ENCODE measurements at places on chromosomes 3 and 15.

DNA sequence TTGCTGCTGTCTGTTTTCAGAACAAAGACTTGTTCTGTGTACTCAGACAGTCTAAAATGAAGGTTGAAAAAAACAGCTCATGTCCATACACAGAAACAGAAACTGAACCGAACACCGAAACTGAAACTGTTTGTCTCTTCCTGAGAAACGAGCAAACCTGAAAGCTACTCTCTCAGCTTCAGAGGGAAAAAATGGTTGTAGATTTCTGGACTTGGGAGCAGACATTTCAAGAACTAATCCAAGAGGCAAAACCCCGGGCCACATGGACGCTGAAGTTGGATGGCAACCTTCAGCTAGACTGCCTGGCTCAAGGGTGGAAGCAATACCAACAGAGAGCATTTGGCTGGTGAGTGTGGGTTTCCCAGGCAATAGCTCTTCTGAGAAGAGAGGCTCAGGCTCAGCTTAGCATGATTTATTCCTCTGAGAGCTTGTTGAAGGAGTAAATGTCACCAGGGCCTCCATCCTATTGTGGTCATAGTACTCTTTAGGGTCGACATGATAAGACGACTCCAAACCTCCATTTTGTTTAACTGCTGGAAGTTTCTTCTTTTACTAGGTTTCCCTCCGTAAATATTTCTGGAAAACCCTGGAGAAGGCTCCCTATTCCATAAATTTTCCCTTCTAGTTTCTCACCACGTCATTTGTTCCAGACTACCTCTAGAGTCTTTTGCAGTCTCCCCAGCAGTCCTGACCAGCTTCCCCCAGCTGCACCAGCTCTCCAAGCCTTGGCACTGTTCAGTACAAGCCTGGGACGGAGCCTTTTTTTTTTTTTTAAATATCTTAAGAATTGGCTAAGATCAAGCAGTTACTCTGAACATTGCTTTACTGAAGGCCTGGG is at the start of gene RTP4:
Gene RTP4 (plus strand): TSS at position 135 of the 838 bp plus-strand sequence. CDS start 57 bp downstream, at position 192.
- DNase-seq = peak; percentile 81

- DNase-seq = no peak
These were observed 113.5 kb downstream of the RAB11A start for GRCh38 chr15:65982627-65983322.

DNA sequence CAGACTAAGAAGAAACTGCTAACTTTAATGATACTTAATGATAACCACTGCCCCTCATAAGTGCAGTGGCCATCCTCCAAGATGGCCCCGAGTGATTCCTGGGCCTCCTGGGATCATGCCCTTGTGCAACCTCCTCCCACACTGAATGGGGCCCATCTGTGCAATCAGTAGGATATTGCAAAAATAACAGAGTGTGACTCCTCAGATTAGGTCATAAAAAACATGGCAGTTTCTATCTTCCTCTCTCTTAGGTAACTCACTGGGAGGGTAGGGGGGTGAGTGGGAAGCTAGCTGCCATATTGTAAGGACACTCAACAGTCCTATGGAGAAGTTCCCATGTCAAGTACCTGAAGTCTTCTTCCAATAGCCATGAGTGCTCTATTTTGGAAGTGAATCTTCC is 173.0 kb downstream of the SHQ1 start:
- DNase-seq = peak; percentile 40

- DNase-seq = no peak
These were observed 189.2 kb downstream of the CADM2 start for GRCh38 chr3:85148036-85148435.

GRCh38 chr15:39580485-39581241 is at the start of gene THBS1:
TSS of gene THBS1 (plus strand) at chr15:39581079. CDS start at chr15:39581858, 779 bp downstream.
- DNase-seq = peak; percentile 70

- DNase-seq = no peak
These were observed 131.4 kb downstream of the EPHA3 start for GRCh38 chr3:89238846-89239245.

DNA sequence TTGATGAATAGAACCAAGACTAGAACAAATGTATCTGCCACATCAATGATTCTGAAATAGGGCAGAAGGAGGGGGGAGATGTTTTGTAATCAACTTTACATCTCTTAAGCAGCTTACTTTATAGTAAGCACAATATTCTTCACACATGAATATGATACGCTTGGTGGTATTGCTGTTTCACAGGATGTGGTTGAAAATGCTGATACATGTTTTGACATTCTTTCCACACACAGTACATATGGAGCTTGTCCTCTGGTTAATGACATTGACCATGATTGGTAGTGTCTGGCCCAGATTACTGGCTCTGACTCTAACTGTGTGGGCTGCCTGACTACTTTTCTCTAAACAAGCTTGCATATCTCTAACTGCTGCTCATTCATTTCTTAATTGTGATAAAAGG is 168.9 kb downstream of the KLHL25 start:
- DNase-seq = no peak

- peak; percentile 76 for DNase-seq
These were observed 39.7 kb upstream of the PYGO1 start for GRCh38 chr15:55627730-55628368.

- no peak for DNase-seq
These were observed 12.3 kb upstream of the CHCHD6 start for GRCh38 chr3:126691765-126692164.

- DNase-seq = no peak
These were observed 66.9 kb downstream of the KLF13 start for GRCh38 chr15:31393444-31394091.

- peak; percentile 93 for DNase-seq
These were observed 169.9 kb downstream of the XXYLT1 start for GRCh38 chr3:195101001-195101583.

DNA sequence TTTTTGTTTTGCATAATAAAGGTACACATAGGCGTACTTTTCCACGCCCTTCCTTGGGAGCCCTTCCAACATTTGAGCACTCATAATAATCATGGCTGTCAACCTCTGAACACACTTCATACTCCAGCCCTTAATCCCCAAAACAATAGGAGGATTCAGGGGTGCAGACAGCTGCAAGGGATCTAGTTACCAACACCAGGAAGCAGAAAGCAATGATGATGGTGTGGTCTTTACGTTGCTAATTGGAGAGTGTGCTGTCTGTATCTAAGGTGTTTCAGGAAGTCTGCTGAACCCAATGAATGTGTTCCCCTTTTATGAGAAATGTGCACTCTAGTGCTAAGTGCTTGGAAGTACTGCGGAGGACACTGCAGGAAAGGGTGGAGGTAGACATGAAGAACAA is 60.3 kb upstream of the PDZRN3 start:
- no peak for DNase-seq

DNA sequence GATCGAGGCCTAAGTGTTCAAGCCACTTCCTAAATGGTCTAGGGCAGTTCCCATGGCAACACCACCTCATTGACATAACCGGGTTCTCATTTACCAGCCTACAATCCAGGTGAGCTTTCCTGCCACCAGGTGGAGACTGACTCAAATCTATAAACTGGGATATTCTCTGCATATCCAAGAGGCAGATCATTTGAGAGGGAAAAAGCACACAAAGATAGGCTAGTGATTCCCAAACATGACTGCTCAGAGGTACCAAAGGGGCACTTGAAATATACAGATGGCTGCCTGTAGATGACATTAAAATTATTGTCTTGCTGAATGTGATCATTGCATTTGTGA is 141.3 kb upstream of the PROK2 start:
- no peak for DNase-seq

GRCh38 chr15:96625256-96625655 is 294.8 kb downstream of the NR2F2 start:
- DNase-seq = no peak

- DNase-seq = no peak
These were observed 202.9 kb upstream of the UBE3A start for GRCh38 chr15:25641762-25642161.

- peak; percentile 25 for DNase-seq
These were observed 163.0 kb upstream of the TMCO5A start for GRCh38 chr15:37771465-37771864.

- peak; percentile 18 for DNase-seq
These were observed 3.1 kb upstream of the CAMKV start for GRCh38 chr3:49872801-49873281.

DNA sequence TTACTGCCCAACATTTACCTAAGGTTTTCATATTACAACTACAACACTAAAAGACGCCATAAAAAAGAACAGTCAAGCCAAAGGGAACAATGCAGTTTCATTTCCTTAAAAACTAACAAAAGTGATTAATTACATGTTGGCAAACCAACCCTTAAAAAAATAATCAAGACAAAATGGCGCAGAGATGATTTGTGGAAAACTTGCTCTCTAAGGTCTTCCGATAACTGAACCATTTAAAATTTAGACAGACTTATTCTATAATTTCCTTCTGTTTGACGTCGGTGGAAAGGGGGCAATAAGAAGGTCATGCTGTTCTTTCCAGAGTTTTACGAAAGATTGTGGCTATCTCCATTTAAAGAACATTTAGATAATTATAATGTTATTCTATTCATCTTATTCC is 87.6 kb downstream of the RYK start:
- DNase-seq = no peak

DNA sequence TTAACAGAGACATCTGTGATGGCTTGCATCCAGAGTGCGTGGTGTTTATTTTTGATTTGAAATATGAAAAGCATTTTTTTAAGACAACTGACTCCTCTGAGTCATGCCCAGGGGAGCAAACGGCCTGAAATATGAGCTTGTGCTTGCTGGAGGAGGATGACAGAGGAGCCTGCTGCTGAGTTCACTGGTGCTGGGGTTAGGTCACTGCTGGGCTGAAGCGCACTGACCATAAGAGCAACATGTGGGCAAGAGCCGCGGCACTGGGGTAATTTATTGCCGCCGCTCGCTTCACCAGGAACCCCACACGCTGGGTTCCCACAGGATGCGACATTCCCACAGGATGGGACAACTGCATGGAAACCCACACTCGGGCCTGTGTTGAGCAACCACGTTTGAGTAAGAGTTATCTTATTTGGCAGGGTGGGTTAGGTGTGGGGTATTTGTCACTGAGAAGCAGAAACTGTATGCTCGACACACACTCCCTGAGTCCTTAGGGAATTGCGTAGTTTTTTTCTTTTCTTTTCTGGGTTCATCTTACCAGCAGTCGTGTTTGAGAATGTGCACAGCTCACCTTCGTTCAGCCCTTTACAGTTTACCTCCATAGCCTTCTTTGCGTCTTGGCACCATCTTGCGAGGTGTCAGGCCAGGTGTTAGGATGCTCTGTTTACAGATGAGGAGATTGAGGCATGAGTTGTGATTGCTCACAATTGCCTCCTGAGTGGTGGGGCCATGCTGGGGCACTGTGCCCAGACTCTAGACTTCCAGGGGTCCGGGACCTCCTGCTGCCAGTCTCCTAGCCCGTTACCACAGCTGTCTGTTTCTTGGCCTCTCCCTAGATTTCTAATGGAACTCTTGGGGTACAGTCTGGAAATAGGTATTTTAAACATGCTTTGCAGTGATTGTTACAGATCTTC is 60.4 kb downstream of the SMAD3 start:
- DNase-seq = peak; percentile 89

GRCh38 chr3:179796421-179796820 is 143.6 kb downstream of the USP13 start:
- no peak for DNase-seq

DNA sequence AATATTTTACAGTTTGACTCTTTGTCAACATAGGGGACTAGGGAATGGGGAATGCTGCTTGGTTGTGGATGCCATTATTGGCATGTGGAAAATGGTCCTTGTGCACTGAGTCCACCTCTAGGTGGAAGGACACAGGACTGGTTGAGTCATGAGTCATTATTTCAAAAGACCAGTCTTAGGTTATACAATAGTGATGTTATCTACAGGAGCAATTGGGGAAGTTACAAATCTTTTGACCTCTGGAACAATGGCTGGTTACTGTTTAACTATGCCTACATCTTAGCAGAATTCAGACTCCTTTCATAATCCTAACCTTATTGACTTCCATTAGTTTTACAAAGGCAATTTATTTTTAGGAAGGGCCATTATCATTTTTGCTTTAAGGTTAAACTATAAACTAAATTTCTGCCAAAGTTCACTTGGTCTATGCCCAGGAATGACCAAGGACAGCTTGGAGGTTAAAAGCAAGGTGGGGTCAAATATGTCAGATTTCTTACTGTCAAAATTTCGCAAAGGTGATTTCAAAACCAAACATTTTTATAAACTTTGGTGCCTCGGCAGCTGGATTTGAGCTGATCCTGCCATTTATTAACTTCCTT is 11.8 kb upstream of the CCR8 start:
- DNase-seq = peak; percentile 69

GRCh38 chr3:151630035-151630434 is 103.7 kb upstream of the AADACL2 start:
- no peak for DNase-seq

DNA sequence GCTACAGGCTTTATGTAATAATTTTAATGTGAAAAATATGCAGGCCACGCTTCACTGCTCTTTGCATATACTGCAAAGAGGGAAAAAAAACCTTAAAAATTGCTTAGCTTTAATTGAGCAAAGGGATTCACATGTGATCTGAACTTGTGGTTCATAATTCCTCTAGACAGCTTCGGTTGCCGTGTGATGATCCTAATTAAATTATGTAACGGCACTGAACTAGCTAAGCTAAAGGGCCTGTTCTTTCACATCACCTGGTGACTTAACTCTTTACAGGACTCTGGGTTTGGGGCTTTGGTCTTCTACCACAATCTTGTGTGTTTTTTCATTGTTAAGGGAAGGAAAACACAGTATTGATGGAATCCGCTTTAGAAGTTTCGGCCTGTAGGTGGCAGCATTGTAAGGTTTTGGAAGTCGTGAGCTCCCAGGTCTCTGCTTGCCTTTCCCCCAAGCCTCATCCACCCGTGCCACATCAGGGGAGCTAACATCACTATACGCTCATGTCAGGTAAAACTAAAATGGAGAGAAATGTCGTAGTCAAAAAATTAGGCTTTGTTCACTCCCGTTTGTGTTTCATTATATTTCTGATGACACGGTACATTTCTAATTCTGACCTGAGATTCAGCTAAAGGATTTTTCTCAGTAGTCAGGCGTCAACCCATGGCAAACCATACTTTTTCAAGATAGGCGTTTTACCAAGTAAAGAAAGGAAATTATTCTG is 205.6 kb upstream of the DPH6 start:
- peak; percentile 81 for DNase-seq

DNA sequence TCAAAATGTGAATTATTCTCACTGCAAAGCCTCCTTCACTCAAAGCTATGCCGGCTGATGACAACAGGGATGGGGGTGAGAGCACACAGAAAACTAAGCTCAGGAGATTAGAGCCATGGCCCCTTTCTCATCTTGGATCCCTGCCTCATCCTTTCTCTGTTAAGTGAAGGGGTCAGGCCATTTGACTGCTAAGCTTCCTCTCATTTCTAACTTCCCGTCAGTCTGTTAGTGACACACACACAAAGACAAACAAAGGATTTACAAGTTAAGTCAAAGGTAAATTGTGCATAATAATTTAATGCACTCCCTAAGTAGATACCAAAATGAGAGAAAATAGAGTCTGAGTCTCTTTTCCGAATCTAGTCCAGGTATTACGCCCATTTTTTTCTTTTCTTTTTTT is 1.2 kb downstream of the SS18L2 start:
- peak; percentile 8 for DNase-seq

GRCh38 chr3:158711886-158712285 is 20.4 kb downstream of the RARRES1 start:
- peak; percentile 94 for DNase-seq

- no peak for DNase-seq
These were observed 550.5 kb upstream of the GBE1 start for GRCh38 chr3:82311901-82312300.
